Activated naive CD4-positive, alpha-beta T cell treated with Interleukin-2 at 50 U/mL for 16 hours (primary cell): ENCODE measurements at places on chromosomes 4 and X.

- no peak for DNase-seq
Observed at GRCh38 chrX:30620125-30620524, 33.1 kb upstream of the GK start.

GRCh38 chrX:152905081-152905420, 7.2 kb downstream of the ZNF185 start:
- no peak for DNase-seq

GRCh38 chrX:17923546-17923945, 62.4 kb upstream of the RAI2 start:
- no peak for DNase-seq

DNA sequence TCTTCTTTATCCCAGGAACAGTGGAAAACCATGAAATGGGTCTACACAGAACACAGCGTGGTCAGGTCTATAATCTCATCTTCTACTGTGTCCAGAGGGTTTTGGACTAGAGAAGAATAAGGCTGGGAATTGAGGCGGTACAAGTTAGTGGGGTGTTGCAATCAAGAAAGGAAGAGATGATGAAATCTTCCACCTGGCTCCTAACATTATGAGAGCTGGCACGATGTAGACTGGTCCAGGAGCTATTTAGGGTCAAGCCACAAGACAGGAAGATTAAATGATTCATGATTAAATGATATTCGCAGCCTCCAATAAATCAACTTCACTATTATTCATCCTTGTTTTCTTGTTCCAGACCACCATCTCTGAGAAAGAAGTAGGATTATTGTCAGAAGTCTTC, 88.0 kb downstream of the ARSF start:
- DNase-seq, result no peak

- no peak for DNase-seq
Observed at GRCh38 chr4:137648531-137648930, 116.2 kb upstream of the PCDH18 start.
